Keratinocyte (primary cell): ENCODE measurements at places on chromosomes 4 and X.

- DNase-seq, result no peak
These were observed 81.3 kb upstream of the SCML1 start for GRCh38 chrX:17656035-17656418.

DNA sequence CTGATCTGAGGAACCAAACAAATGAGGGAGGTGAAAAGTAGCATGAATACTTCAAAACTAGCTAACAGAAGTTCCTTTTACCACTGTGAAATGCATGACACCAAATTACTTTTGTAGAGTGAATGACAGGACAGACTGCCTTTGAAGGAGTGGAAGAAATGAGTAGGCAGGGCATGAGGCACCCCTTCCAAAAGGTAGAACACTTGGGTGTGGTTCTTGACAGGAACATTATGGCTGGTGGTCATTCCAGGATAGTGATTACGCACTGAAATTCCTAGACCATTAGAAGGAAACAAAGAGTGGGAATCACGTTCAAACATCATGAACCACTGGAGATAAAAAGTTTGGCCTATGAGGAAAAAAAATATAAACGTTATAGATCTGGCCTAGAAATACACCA lies 4.9 kb downstream of the HUWE1 start:
- no peak for DNase-seq

DNA sequence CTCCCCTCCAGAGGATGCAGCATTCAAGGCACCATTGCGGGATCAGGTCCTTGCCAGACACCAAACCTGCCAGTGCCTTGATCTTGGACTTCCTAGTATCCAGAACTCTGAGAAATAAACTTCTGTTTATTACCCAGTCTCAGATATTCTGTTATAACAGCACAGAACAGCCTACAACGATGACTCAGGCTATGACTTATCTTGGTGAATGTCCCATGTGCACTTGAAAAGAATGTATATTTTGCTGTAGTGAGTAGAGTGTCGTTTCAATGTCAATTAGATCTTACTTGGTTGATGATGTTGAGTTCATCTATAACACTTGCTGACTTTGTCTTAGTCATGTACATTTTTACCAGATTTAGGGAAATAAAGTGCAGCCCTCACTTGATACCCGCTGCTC lies 34.5 kb upstream of the PGRMC1 start:
- no peak for DNase-seq

DNA sequence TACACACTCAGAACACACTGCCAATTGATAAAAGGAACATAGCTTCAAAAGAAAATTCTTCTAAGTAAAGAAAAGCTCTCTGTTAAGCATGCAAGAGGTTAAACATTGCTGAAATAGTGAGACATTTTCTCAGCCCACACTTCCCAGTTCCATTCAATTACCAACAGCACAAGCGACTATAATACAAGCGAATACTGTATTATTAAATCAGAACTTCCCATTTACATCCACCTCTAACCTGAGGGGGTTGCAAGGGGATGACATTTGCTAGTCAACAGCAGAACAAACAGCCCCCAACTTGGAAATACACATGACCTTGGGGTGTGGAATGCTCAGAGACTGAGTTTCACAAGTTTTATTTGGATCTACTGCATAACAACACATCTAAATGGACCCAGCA lies 1.1 kb downstream of the FSTL5 start:
- no peak for DNase-seq

GRCh38 chr4:142565771-142566170 lies 280.3 kb downstream of the INPP4B start:
- no peak for DNase-seq

- DNase-seq, result no peak
These were observed 282.6 kb upstream of the PPARGC1A start for GRCh38 chr4:24172406-24172805.

DNA sequence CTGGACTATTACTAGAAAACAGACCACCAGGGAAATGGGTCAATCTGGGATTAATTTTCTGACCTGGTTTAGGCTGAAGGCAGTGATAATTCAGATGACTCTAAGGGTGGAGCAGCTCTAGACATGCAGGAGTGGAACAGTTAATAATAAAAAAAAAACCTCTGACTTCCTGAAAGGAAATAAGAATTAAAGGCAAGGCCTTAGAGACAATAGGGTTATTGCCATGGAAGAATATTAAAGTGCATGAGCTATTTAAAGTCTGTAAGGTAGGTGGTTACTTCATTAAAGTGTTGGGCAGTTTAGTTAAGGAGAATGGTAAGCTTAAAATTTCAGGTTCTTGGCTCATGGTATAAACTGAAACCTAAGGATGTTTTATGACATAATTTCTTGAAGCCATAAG lies 14.6 kb upstream of the ADH5 start:
- no peak for DNase-seq

GRCh38 chr4:127124919-127125318 lies 507.8 kb upstream of the INTU start:
- DNase-seq, result no peak

DNA sequence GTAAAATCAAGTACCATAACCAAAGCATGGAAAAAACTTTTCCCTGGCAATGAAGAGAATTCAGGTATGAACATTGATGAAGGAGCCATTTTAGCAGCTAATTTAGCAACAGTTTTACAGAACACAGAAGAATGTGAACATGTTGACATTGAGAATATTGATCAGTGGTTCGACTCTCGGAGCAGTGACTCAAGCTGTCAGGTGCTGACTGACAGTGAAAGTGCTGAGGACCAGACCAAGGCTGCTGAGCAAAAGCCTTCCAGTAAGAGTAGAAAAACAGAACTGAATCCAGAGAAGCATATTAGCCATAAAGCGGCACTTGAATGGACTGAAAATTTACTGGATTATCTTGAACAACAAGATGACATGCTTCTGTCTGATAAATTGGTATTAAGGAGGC lies 2.8 kb downstream of the TIGD2 start:
- DNase-seq, result no peak

GRCh38 chr4:53591372-53591892 lies at the start of gene LNX1:
TSS of gene LNX1 (minus strand) at chr4:53591486. CDS start at chr4:53574002, 17,484 bp downstream.
- peak; percentile 59 for DNase-seq

DNA sequence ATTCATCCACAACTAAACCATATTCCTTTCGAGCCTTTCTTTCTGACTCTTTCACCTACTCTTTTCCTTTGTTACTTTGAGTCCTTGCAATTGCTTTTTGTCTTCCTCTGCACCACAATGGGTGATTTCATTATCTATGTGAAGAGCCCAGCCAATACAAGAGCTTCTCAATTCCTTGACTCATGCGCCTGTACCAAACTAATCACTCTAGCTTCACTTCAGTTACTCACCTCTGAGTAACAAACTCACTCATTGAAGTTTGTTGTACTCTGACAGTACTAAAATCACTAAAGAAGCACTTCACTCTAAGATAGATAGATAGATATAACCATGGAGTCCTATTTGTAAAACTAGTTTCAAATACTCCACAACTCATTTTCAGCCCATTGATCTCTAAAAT lies 191.7 kb upstream of the EPHA5 start:
- DNase-seq, result no peak

GRCh38 chrX:86369847-86370630 lies 221.8 kb downstream of the DACH2 start:
- DNase-seq, result no peak

DNA sequence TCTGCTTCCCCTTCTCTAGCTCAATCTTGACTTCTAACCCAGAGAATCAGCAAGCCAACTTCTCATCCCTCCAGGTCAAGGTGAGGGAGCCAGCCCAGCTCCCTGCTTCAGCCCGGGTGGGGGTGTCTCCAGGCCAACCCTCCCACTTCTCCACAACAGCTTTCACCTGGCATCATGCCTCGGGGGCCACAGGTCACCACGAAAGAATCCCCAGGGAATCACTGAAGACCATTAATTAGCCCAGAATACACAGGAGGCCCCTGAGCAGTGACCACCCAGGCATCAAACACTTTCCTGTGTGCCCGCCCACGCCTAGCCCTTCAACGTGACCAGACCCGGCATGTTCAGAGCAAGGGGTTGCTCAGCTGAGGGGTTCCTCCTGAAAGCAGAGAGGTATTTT lies 646.7 kb downstream of the BCOR start:
- no peak for DNase-seq

DNA sequence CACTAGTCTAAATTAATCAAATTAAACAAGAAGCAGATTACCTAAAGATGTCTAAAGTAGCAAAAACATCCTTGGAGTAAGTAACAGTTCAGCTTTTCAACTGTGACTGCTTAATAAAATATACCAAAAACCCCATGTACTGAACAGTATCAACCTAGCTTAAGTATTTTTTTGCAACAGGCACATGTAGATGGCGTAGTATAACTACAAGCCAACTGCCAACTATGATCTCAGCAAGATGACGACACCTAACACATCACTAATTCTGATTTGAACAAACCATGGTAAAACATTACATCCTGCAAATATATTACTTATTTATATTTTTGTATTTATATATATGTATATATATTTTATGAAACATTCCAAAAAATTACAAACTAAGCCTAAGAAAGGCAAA lies 24.5 kb downstream of the DHX15 start:
- DNase-seq, result no peak

DNA sequence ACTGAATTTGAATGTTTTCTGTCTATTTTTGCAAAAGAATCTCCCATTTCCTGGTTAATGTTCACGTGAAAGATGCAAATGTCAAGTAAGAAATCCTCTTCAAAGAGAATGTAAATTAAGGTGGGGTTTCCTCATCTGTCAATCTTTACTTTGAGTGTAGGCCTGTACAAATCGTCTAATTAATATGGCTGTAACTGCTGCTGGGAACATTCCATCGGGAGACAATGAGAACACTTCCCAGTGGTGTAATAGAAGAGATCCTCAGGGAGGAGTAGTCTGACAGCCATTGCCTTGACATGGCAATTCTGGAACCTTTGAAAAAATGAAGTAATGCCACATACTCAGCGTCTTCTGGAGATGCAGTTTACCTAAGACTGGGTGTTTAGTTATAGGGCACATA lies 3.7 kb downstream of the EREG start:
- DNase-seq, result no peak

GRCh38 chr4:53365486-53366300 lies at the start of gene SCFD2:
TSS of gene SCFD2 (minus strand) at chr4:53366061.
- peak; percentile 66 for DNase-seq

GRCh38 chr4:166460769-166461550 lies 587.9 kb downstream of the TLL1 start:
- no peak for DNase-seq

DNA sequence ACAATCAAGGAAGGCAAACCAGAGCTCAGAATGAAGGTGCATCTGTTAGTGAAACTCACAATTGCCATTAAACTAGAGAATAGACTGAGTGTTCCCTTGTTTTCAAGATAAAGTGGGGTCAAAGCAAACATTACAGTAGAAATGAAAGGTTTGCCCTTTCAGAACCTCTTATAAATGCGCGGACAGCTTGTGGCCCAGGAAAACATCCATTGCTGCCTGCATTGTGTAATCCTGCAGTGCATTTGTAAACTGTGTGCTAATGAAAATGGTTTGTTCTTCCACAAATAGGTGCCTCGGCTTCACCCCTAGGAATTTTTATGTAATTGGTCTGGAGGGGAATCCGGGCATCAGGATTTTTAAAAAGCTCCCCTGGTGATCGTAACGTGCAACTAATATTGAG lies 62.8 kb downstream of the SNX25 start:
- no peak for DNase-seq

GRCh38 chrX:63750811-63751210 lies 34.2 kb downstream of the ARHGEF9 start:
- no peak for DNase-seq

GRCh38 chr4:139933541-139933940 lies 220.4 kb downstream of the MAML3 start:
- no peak for DNase-seq

DNA sequence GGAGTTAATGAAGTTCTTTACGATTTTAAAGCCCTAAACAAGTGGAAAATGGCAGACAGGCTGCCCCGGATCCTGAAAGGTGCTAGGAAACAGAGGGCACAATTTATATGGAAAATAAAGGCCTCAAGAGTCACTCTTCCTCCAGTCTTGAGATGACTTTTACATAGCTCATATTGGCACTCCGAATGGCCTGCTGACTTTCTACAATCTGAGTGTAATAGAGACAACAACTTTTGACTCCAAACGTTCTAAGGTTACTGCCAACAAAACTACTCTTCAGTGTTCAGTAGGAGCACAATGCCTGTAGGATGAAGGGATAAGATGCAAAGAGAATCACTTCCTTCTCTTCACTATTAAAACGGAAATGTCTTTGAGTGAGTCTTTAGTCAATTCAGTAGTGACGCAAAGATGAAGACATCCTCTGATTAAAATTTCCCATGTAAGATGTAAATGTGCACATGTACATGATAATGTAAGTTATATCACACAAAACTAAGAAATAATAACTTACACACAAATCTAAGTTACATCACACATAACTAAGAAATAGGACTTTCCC lies 40.5 kb downstream of the VEGFC start:
- DNase-seq, result no peak

GRCh38 chrX:26788402-26788998 lies 572.5 kb downstream of the MAGEB5 start:
- no peak for DNase-seq

DNA sequence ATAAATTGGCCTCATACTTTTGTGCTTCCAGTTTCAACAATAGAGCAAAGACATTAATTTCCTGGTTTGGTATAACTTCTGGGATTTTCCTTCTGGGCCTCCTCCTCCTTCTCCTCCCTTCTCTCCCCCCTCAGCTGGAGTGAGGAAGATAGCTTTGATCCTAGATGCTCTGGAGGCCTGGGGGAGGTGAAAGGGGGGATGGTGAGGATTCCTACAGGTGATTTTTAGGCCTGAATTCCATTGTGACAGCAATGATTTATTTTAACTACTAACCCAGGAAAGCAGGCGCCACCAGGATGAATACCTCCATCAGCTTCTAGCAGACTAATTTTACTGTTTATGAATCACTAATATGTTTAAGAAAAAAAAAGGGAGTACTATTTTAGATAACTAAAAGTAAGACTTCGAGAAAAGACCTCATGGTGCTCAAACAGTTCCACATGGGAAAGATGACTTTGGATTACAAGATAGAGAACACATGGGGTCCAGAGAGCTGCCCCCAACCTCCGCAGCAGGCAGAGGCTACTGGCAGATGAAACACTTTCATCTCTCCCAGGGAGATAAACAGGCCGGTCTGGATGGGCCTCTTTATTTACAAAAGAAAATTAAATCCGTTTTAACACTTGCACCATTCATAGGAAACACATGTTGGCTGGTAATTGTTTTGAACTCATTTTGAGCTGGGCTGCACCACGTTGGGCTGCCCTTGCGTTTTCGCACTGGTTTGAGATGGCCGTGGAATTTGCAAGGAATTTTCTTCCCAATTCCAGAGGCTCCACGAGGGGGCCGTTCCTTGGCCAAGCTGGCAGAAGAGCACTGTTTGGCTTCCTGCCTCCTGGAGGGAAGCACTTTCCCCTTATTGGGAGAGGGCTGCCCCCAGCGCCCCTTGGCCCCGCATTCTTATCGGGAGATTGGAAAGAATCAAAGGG lies 125.1 kb upstream of the STX18 start:
- no peak for DNase-seq
